ENCODE measurements at places on chromosomes 13 and 19. TPM values are rescaled to one million over a fixed set of nuclear protein-coding genes. Genes with fewer than 3 reads are reported as not detected.
A peak's percentile ranks its signal among the peaks of the same experiment; 100 is the strongest.

Gene STOML3
- not detected for polyA plus RNA-seq

Gene CLDND2
- not detected for polyA plus RNA-seq

Gene KANK2
- polyA plus RNA-seq = 176 TPM

Gene CYP4F2
- polyA plus RNA-seq = not detected

Gene ZSCAN1
- not detected for polyA plus RNA-seq

Gene ZSCAN4
- polyA plus RNA-seq = not detected

Gene AMER2
- polyA plus RNA-seq = not detected

Gene SELENOW
- polyA plus RNA-seq = 217 TPM

Gene CYP4F11
- polyA plus RNA-seq = not detected

Gene TPT1
- 2,407 TPM for polyA plus RNA-seq

Gene CAPN12
- 0.99 TPM for polyA plus RNA-seq

Gene PRSS57
- not detected for polyA plus RNA-seq

- no peak for DNase-seq
These were observed 2.8 kb downstream of the PALM3 start for GRCh38 chr19:14059093-14059480.

GRCh38 chr19:703651-704446 lies 4.9 kb upstream of the PALM start:
- peak; percentile 18 for DNase-seq

- no peak for DNase-seq
These were observed 1271.1 kb upstream of the PRR20A start for GRCh38 chr13:55869648-55870047.

GRCh38 chr19:40862785-40863184 lies 12.5 kb upstream of the CYP2A6 start:
- no peak for DNase-seq

GRCh38 chr19:2353159-2353886 lies 6.7 kb upstream of the TMPRSS9 start:
- DNase-seq = no peak

- no peak for DNase-seq
These were observed 10.2 kb upstream of the ILF3 start for GRCh38 chr19:10643968-10644259.

DNA sequence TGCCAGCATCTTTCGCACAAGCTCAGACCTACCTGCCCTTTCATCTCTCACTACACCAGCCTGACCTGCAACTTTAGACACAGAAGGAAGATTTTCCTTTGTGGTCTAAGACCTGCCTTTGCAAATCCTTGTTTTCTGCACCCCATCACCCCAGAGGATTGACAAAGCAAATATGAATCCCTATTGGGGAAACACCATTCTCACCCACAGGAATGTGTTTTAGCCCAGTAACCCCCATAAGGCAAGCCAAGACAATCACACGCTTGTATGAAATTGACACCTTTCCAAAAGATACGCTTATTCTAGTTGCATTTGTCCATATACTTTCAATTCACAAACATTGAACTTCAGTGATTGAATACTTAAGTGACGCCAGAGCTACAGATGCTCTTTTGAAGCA lies 55.7 kb downstream of the SPATA13 start:
- DNase-seq = no peak

DNA sequence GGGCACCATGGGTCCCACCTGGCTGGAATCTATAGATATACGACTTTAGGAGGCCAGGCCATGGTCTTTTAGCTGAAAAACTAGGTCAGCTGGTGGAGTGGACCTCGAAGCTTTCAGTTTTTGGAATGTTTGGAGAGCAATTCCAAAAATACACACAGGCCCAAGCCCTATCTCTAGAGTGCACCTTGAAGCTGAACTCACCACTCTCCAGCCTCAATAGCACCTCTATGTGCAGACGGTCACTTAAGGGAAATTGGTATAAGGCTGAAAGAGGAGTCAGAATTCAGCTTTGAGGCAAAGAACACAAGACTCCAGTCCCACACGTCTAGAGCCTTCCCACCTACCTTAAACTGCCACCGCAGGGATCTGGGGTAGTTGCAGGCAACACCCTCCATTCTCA lies 56.4 kb upstream of the KATNAL1 start:
- DNase-seq = no peak

GRCh38 chr19:18798384-18799352 lies 7.6 kb upstream of the COMP start:
- no peak for DNase-seq

DNA sequence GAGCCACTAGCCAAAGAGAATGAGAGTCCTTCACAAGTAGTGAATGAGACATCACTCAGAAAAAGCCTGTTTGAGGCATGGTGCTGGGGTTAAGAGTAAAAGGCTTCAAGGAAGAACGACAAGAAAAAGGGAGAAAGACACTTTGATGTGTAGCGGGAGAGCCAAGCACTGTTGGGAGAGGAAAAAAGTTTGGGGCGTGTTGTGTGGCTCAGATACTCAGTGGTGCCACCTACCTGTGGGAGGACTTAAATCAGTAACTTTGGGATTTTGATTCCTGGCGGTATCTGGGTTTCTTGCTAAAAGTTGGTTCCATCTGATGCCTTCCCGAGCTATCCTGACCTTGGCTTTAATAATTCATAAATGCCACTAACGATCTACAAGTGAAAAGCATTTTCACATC lies 12.3 kb downstream of the ELSPBP1 start:
- no peak for DNase-seq

DNA sequence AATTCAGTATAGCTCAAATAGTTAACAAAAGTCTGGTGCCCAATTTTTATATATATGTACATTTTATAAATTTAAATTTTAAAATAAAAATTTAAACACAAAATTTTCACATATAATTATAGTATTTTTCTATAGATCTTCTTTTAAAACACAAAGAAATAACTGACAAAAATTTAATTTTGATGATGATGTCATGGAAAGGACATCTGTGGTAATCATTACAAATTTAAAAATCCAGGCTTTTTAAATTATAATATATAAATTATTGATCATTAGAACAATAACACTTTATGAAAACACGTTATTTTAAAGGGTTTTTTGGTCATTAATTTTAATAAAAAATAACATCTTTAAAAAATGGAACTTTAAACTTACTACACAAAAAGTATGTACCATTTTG lies 381.1 kb downstream of the DACH1 start:
- no peak for DNase-seq

GRCh38 chr13:81104035-81104715 lies 763.2 kb upstream of the SPRY2 start:
- DNase-seq = no peak

GRCh38 chr13:52809310-52809769 lies 39.1 kb downstream of the PCDH8 start:
- peak; percentile 39 for DNase-seq

DNA sequence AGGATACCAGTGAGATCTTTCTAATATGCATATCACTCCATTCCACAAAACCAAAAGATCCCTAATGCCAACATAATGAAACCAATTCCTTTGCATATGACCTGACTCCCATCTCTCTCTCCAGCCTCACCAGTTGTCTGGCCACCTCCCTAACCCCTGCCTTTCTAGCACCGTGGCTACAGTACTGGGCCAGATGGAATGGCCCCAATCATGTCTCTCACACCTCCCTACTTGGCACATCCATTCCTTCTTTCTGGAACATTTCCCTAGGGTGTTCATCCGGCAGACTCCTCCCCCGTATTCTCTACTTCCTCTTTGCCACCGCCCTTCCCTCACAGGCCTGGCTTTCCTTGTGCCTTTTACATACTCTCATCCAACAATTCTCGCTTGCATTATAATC lies 62.0 kb downstream of the GPALPP1 start:
- DNase-seq = no peak

GRCh38 chr19:2974342-2975041 lies 2.9 kb upstream of the TLE6 start:
- DNase-seq = no peak

- DNase-seq = no peak
These were observed 758 bp upstream of the TECR start for GRCh38 chr19:14528419-14529253.

GRCh38 chr13:34667286-34668218 lies 274.5 kb upstream of the NBEA start:
- no peak for DNase-seq

GRCh38 chr13:21909331-21909730 lies 238.5 kb downstream of the FGF9 start:
- no peak for DNase-seq

DNA sequence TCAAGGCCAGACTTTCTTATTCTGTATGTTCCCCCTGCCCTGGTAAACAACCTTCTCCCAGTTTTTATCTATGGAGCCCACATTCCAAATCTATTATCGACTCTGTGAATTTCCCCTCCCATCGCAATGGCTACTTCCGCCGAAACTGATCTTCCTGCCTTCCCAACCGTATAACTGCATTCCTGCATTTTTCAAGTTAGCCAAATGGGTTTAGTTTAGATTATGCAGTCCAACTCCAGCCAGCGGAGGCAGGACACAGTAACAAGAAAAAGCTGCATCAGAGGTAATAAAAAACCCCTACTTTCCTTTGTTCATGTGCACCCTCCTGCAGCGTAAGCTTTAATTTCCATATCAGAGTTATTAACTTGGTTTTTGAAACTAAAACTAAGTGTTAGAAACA lies 112.2 kb upstream of the ZNF91 start:
- no peak for DNase-seq

DNA sequence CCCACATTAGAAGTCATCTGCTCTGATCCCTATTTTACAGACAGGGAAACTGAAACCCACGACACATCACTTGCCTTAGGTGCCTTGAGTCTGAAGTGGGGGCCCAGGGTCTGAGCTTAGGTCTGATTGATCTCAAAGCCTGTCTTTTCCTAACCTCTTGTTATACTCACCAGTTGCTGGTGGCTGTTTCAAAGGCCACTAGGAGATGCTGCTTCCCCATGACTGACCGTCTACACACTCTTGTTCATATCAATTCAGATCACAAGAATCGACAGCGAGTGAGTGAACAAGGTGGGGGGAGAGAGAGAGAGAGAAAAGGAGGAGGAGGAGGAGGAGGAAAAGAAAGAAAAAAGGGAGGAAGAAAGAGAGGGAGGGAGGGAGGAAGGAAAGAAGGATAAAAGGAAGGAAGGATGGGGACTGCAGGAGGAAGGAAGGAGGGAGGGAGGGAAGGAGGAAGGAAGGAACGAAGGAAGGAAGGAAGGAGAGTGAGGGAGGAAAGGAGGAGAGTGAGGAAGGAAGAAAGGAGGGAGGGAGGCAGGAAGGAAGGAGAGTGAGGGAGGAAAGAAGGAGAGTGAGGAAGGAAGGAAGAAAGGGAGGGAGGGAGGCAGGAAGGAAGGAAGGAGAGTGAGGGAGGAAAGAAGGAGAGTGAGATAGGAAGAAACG lies 3.3 kb downstream of the OR10H1 start:
- DNase-seq = no peak

DNA sequence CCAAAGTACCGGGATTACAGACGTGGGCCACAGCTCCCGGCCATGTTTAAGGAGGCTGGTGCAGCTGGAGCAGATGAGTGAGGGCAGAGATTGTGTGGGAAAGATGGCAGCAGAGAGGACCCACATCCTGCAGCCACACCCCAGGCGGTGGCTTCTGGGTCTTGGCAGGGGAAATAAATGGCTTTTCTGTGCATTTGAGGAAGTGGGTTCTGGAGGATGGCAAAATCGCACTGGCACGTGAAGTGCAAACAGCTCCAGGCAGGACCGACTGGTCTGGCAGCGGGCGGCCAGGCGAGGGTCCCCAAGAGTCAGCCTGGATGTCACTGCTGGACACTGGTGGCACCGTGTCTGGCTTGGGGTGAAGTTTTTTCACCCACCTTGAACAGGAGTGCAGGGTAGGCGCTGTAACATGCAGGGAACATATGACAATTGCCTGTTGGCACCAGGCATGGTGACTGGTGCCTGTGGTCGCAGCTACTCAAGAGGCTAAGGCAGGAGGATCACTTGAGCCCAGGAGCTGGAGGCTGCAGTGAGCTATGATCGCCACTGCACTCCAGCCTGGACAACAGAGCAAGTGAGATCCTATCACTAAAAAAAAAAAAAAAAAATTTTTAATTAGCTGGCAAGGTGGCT lies 8.4 kb downstream of the B3GNT3 start:
- DNase-seq = no peak

- DNase-seq = no peak
These were observed 412.8 kb downstream of the SLITRK6 start for GRCh38 chr13:85386424-85386823.

DNA sequence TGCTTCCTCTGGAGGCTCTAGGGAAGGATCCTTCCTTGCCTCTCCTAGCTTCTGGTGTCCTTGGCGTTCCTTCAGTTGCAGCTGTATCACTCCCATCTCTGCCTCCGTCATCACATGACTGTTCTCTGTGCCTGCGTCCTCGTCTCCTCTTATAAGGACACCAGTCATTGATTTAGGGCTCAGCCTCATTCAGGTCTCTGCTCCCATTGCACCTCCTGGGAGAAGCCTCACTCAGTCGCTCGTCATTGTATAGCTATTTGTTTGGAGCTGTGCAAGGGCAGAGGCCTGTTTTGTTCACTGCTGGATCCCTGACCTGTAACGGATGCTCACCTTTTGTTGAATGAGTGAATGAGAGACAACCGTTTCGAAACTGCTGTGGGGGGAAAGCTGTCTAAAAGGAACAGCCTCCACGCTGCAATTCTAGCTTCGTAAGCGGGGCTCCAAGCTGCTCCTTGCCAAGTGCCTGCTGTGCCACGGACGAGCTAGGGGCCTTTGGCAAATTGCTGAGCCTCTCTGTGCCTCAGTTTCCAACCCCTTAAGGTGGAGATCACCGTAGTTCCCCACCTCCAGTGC lies 17.2 kb downstream of the BRSK1 start:
- DNase-seq = no peak

DNA sequence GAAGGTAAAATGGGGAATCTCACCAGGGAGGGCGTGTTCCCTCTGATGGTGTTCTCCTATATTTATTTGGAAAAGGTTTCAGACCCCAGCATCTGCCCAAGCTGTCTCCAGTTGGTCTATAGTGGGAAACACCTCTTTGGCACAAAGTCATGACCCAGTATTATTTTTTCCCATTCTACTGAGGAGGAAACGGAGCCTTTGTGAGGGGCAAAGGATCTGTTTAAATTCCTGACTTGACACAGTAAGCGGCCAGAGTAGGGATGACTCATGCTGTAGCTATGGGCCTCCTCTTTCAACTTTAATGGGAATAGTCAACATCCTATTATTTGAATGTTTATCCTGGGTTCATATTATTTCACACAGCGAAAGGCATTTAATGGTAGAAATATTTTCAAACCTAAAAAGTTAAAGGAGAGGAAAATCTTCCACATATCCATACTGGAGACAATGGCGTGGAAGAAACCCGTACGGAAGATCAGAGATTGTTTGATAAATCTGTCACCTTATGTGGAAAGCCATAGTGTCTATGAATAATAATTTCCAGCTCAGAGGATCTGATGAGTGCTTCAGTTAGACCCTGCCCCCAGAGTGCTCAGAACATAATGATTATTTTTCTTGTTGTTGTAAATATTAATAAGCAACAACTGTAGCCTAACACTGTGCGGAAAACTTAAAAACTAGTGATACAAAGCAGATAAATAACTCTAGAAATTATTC lies 126.0 kb downstream of the FOXO1 start:
- peak; percentile 52 for DNase-seq

GRCh38 chr13:21383090-21383489 lies 76.0 kb downstream of the ZDHHC20 start:
- no peak for DNase-seq

GRCh38 chr13:39575641-39576238 lies 27.3 kb downstream of the LHFPL6 start:
- DNase-seq = no peak

Measured in IMR-90 (cell line).